ENCODE measurements at places on chromosomes 5 and 9. TPM values are rescaled to one million over a fixed set of nuclear protein-coding genes. Genes with fewer than 3 reads are reported as not detected.

The HTR1A gene
- total RNA-seq = not detected

The PCDHA1 gene
- total RNA-seq = 0.13 TPM

The LHX3 gene
- total RNA-seq = not detected

The GRM6 gene
- total RNA-seq = not detected

The CCNO gene
- total RNA-seq = 0.15 TPM

The OBP2B gene
- not detected for total RNA-seq

The CCL19 gene
- not detected for total RNA-seq

The MTRR gene
- total RNA-seq = 28.4 TPM

GRCh38 chr5:33611877-33612276 lies 171.1 kb downstream of the TARS1 start:
- DNase-seq = no peak

- DNase-seq = no peak
These were observed 70.1 kb upstream of the MAN2A1 start for GRCh38 chr5:109619606-109620005.

DNA sequence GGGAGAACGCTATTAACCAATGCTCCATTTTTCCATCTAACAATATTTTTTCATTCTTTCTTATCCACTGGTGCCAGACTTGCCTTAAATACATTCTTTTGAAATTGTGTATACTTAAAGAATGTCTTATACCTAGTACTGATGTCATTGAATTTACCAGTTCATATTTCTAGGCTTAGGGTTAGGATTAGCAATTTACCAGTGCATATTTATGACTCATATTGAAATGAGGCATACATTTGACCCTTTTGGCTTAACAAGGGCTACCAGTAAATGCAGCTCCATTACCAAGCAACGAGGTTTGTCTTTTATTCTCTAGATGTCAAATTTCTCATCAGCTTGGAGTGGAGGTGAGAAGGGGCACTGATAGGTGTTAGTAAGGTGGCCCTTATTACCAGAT lies 89.5 kb downstream of the CDH9 start:
- no peak for DNase-seq

GRCh38 chr5:179919487-179920060 lies 11.9 kb upstream of the TBC1D9B start:
- no peak for DNase-seq

DNA sequence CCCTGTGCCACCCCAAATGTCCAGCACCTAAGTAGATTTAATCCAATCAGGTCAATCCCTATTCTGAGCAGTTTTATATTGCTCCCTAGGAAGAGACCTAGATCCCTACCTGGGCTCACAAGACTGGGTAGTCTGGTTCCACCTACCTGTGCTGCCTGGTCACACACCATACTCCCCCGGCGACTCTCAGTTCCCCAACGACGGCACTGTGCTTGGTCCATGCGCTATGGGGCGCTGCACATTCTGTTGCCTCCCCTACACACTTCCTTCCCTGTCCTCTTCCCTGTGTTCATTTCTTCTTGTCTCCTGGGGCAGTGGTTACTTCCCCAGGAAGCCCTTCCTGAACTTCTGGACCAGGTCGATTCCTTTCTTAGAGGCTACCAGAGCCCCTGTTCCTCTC lies 109.9 kb upstream of the IL12B start:
- DNase-seq = no peak

GRCh38 chr9:136605988-136606660 lies 56.6 kb upstream of the EGFL7 start:
- DNase-seq = no peak

DNA sequence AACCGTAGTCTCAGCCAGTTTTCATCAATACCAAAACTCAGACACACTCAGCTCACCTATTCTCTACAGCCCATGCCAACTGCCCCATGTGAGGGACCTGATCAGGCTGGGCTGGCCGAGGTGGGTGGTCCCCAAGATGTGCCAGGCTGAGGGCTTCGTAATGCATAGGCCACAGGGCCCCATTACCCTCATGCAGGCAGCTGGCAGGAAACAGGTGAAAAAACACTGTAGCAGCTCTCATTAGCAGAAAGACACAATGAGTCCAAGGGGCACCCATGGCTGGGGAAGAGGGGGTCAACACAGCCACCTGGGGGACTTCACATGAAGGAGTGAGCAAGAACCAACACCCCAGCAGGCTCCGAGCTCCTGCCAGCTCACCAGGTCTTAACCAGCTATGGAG lies 8.2 kb downstream of the IPPK start:
- DNase-seq = no peak

DNA sequence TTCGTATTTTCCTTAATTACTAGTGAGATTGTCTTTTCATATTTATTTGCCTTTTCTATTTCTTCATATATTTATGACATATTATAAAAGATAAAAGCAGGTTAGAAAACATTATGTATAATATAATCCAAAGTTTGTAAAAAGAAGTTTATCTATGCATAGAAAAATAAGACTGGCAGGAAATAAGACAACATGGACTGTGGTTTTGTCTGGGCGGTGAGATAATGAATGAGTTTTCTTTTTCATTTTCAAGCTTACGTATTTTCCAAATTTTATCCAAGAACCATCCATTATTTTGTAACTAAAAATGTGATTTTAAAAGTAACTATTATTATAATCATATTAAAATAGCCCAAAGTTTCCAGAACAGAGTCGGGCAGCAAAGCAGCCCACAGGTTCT lies 109.8 kb upstream of the MVB12B start:
- DNase-seq = no peak

- no peak for DNase-seq
These were observed 95.1 kb downstream of the FBXL7 start for GRCh38 chr5:15594977-15595568.

DNA sequence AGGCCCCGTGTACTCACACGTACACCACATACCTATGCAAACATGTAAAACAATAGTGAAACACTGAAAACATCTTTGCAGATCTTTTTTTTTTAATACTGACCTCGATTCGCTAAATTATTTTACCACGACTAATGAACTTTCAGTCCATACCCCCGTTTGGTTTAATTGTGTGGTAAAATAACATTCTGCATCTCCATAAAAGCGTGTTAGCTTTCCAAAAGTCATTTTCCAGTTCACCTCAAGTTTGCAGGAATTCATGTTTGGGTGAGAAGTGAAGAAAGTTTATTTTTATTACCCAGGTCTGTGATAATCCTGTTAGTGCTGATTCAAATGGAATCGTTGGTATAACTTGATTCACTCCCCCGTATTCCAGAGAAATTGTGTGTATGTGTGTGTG lies 652 bp downstream of the ARSK start:
- no peak for DNase-seq

GRCh38 chr9:93088656-93089015 lies 7.4 kb upstream of the CARD19 start:
- DNase-seq = no peak

- DNase-seq = no peak
These were observed 94.9 kb downstream of the RAD23B start for GRCh38 chr9:107378006-107378405.

- DNase-seq = no peak
These were observed 12.8 kb upstream of the GNPDA1 start for GRCh38 chr5:142025637-142026036.

GRCh38 chr9:89863837-89864236 lies 259.0 kb downstream of the GADD45G start:
- no peak for DNase-seq

- DNase-seq = no peak
These were observed 6.1 kb downstream of the IL12B start for GRCh38 chr5:159324102-159324755.

DNA sequence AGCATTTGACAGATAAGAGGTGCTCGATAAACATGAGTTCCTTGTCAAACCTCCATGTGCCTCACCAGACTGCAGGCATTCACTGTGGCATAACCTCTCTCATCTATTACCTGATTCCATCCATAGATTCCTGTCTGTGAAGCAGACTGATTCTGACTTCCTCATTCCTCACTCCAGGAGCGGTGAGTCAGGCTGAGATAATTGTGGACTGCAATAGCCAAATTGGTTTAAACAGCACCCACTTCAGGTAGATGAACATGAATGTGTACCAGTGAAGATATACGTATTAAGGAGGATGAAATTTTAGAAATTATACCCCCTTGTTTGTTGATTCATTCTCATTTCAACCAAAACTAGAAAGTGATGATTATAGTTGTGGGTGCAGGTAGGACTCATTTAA lies 391.2 kb downstream of the HINT1 start:
- DNase-seq = no peak

DNA sequence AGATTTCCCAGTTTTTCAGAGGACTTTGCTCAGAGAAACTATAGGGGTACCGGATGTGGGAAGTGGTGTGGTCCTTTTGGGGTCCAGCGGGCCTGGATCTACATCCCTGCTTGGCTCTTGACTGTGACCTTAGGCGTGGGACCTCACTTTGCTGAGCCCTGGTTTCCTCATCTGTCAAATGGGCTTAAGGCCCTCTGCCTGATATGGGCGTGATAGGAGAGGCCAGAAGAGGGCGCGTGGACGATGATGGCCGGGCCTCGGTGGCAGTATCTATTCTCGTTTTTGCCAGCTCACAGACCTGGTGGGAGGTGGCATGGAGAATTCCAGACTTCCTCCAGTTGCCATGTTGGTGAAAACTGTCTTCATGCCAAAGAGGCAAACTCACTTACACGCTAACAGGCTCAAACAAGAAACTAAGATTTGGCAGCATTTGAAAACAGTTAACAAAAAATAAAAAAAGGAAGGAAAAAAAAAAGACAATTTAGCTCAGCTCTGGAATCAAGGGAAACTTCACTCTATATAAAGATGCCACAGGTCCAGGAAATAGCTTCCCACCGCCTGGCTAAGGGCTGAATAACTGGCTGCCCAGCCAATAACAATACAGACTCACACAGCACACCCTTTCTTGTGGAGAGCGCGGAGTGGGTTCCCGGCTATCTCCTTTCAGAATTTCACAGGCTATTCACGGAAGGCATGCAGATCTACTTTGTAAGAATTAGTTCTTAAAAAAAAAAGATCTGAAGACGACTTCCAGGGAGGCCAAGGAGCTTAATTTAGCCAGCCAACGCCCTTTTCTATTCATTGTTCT lies 1.7 kb downstream of the SH3PXD2B start:
- DNase-seq = no peak

- DNase-seq = no peak
These were observed 4.0 kb downstream of the TENT4A start for GRCh38 chr5:6717247-6717646.

DNA sequence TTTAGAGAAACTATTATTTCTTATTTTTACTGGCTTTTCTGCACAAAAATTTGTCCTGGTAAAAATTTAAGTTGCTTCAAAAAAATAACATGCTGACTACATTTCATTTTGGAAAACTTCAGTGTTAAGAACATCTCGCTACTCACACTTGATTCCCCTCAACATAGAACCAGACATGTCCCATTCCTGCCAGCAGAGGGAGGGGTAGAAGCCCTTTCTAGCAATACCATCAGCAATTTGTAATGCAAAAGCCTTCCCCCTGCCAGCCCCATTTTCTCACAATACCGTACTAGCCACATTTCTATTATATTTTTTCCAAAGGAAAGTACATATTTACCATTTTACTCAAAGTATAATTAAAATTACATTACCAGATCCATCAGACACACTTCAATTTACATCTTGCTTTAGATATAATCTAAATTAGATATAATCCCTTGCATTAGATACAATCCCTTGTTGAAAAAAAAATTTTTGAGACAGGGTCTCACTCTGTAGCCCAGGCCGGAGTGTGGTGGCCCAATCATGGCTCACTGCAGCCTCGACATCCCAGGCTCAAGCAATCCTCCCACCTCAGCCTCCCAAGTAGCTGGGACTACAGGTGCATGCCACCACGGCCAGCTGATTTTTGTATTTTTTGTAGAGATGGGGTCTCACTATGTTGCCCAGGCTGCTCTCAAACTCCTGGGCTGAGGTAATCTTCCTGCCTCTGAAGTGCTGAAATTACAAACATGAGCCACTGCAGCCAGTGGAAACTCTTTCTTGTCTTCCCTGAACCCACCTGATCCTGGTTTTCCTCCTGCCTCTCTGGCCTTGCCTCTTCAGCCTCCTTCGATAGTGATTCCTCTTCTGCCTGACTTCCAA lies 39.6 kb upstream of the IDNK start:
- peak; percentile 65 for DNase-seq

DNA sequence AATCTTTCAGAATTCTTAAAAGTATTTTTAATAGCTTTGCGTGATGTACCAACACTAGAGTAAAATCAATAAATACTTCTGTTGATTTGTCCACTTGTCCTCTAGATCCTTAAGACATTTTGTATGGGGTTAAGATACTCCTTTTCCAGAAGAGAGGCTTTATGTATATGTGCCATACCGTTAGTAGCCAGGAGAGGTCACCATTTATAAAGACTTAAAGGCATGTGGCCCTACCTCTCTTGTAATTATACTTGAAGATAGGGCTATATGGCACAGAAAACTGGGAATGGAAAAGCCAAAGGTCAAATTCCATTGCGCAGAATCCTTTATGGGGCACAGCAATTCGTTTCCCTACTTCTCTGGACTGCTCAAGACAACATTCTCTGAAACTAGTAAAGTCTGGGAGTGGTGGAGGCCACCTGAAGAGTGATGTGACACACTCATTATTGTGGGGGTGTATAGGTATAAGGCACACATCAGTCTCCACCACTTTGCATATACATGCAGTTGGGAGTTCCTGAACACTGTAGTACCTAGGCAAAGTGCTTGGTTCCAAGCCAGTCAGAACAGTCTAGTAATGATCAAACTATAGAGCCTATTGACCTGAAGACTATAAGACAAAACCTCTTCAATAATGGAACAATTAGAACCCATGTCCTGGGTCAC lies 140.1 kb upstream of the FBXL17 start:
- peak; percentile 62 for DNase-seq

DNA sequence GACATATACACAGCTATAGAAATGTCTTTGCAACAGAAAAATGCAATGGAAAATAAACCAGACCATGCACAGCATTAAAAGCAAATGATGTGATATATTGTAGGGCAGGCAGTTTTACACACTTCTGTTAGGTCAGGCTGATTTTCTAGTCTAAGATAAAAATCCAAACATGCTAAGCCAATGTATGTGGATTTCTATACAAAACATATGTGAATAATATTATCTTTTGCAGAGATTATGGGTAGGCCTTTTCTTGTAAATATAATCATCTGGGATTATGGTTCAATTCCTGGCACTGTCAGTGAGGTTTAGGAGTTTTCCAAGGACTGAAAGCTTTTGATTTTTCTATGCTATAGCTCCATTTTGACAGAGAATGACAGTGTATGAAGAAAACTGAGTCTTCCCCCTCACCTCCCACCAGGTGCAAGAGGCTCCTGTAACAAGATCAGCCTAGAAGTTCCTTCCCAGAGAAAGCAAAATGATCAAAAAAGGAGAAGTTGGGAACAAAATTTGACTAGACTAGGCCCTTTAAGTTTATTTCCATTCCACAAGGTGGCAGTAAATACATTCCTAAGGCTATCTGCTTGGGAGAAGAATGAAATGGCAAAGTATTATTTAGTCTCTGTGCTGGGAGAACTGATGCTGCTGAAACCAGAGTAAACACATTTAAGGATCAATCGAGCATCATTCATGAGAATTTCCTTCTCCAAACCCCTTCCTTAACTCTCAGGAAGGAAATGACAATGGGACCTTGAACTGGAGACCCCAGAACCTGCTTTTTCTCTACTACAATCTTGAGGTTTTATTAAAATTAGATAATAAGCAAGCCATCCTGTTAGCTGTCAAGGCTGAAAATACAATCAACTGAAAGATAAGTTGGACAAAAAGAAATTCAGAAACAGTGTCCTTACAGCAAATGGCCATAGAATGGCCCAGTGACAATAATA lies 133.0 kb upstream of the TUT7 start:
- DNase-seq = no peak

- DNase-seq = no peak
These were observed 29.4 kb downstream of the RHOBTB3 start for GRCh38 chr5:95760273-95761191.

GRCh38 chr5:93572608-93573353 lies 8.2 kb downstream of the NR2F1-AS1 start:
- DNase-seq = peak; percentile 56

All from endothelial cell (in vitro differentiated cells).